ENCODE measurements at places on chromosomes 3 and 15.
A peak's percentile ranks its signal among the peaks of the same experiment; 100 is the strongest.

GRCh38 chr3:107946700-107947099, 144.1 kb downstream of the CD47 start:
- no peak for DNase-seq

DNA sequence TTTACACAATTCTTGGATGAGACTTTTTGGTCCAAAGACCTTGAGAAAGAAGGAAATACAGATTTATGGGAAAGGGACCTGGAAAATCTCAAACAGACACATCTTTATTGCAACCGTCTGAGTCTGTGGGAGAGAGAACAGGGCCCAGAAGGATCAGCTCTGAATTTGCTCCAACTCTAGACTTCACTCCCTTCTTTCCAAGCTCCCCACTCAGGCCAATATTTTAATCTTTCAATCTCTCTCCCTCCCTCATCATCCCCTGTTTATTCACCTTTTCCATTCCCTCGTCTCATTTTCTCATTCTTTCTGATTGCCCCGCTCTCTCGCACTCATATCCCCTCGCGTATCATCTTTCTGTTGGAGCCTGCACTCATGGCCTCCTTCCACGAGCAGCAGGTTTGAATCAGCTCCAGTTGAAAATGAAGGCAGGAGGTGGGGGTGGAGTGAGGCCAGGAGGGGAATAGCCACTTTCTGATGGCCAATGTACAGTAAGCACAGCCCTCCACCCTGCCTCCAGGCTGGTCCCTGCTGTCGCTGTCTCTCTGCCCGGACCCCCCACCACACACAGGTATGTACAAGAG, 63.6 kb upstream of the BOC start:
- no peak for DNase-seq

DNA sequence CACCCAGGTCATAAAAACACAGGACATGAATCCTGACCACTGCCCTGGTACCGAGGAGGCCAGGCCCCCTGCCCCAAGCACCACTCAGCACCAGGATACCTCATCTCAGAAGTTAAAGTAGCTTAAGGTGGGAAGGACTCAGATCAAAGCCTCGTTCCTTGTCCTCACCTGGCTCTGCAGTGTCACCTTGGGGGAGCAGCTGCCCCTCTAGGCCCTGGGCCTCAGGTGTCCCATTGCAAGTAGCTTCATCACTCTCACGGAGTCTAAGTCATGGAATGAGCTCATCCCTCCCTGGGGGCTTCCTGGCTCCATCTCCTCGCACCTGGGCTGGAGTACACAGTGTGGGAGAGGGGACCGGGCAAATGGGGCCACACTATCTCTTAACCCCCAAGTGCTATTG, 148.0 kb downstream of the TPRA1 start:
- DNase-seq, result no peak

DNA sequence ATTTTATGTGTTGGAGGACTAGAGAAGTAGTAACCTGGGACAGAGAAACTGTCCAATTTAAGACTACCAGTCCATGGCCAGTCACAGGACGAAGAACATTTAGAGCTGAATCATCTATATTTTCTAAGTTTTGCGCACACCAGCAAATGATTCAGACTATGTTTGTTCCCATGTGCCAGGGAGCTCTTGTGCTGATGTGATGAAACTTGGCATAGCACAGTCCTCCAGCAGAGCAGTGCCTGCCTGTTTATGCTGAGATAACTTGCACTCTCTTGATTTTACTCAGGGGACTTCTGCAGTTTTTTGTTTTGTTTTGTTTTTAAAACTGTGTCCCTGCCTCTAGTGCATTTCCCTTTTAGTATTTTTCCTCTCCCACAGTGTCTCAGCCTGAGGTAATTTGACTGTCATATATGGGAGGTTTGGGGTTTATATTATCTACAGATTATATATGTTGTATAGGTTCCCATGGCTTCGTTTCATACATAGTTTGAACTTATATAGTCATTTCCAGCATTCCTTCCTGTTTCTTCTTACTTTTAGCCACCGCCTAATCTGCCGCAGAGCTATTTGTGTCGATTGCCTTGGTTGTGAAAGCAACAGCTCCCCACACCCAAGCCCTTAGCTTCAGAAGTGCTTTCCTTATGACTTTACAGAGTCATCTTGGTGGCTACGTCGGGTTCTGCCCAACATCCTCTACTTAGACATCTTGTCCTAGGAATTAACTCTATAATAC, 45.5 kb downstream of the PPM1L start:
- peak; percentile 3 for DNase-seq

- no peak for DNase-seq
Measured at GRCh38 chr3:61944726-61945125, 383.4 kb downstream of the PTPRG start.

Data from stimulated activated naive CD4-positive, alpha-beta T cell treated with Interleukin-2 at 50 U/mL for 16 hours (primary cell).